ENCODE measurements at places on chromosomes 7 and 10. TPM values are rescaled to one million over a fixed set of nuclear protein-coding genes. Genes with fewer than 3 reads are reported as not detected.

GRCh38 chr7:113421696-113422330 is 303.5 kb upstream of the SMIM30 start:
- DNase-seq, result peak; percentile 79

DNA sequence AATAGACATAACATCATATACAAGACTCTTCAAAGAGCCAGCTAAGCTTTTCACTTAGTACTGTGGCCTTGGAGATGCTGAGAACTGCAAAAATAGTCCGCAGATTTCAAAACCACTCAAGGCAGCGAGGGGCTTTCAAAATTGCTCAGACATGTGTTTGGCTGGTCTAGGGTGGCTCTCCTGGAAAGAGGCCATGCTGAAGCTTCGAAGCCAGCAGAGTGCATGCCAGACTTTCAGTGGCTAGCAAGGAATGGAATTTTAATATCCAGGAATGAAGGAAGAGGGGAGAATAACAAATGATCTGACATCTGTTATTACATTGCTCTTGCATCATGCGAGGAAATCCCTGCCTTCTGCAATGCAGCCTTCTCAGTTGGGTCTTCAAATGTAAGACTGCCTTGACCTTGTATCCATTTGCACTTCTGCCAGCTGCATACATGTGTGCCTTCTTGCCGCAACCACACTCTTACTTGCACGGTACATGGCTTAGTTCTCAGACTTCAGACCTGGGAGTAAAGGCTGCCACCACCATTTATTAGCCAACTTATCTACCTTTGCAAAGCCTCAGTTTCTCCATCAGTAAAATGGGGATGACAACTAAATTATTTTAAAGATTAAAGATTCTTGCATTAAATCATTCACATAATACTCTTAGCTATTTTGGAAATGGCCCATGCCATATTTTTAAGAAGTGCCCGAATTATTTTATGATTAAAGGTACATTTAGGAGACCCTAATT is 55.9 kb downstream of the ITIH5 start:
- peak; percentile 64 for DNase-seq

- no peak for DNase-seq
These were observed 232.9 kb upstream of the PHF14 start for GRCh38 chr7:10740805-10741204.

- DNase-seq, result peak; percentile 28
These were observed 61.8 kb downstream of the OAT start for GRCh38 chr10:124356701-124357560.

DNA sequence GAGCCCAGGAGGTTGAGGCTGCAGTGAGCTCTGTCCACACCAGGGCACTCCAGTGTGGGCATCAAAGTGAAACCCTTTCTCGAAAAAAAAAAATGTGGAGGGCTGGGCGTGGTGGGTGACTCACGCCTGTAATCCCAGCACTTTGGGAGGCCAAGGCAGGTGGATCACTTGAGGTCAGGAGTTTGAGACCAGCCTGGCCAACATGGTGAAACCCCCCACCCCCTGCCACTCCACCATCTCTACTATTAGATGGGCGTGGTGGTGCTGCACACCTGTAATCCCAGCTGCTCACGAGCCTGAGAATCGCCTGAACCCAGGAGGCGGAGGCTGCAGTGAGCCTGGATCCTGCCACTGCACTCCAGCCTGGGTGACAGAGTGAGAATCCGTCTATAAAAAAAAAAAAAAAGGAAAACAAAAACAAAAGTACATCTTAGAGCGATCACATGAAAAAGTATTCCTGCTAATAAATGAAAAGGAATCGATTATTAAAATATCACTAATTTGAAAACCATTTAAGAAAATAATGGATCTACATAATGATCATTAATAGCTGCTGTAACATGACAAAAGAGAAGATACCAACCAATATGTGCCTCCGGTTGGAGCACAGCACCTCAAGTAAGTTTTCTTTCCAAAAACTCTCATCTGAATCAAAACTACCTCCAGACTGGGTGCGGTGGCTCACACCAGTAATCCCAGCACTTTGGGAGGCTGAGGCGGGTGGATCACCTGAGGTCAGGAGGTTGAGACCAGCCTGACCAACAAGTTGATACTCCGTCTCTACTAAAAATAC is 4.9 kb downstream of the HNRNPF start:
- DNase-seq, result no peak

DNA sequence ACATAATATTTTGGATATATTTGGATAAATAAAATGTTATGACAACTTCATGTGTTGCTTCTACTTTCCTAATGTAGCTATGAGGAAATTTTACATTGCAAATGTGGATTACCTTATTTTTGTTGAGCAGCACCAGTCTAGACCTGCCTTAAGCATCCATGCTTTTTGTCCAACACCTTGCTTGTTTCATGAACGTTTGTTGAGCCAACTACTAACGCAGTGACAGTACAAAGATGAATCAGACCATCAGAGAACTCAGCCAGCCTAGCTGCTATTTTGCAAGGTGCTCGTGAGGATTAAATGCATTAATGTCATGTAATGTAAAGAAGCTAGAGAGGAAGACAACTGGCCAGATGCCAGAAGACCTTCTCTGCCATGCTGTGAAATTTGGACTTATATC is 1.1 kb upstream of the ZC3HAV1L start:
- no peak for DNase-seq

DNA sequence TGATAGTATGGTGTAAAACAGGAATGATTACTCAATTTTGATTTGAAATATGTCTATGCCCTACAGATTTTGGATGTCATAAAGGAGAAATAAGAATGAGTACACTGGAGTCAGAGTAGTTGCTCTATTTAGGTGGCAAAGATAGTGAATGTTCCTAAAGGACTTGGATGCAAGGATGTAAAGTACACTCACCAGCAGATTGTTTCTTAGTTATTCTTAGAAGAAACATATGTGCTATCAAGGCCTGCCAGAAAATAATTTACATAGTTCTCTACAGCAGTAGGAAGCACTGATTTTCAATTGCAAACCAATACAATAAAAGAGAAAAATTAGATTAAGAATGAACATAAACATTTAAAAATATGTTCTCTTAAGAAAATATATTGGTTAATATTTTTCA is 259.4 kb downstream of the PPP1R3A start:
- no peak for DNase-seq

DNA sequence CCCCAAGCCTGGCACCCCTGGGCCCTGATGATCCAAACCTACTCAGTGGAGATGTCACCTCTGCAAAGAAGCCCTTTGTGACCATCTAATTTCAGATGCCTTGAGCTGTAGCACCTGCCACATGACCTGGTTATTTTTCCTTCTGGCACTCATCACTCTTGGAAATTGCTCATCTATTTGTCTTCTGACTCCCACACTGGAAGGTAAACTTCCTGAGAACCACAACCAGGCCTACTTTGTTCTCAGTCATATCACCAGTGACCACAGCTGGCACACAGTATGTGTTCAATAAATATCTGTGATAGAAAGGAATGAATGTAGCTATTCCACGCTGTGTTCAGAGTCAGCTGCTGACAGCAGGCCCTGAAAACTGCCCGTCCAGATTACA is 97.1 kb downstream of the SH3PXD2A start:
- DNase-seq, result no peak

DNA sequence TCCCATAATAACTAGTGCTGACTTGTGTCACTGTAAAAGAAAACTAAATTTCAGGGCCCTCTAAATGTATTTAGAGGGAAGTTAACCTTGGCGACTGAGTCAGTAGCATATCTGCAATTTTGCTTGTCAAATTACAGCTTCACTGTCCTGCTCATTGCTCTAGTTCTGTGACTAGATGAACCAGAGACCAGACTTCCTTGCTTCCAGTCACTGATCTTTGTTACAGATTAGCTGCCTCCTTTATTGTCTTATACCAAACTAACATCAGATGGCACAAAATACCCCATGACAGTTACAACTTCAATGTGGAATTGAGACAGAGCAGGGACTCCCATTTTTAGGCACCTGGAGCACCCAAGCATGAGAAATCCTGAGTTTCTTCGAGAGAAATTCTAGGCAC is 79.9 kb upstream of the POM121L12 start:
- DNase-seq, result no peak

DNA sequence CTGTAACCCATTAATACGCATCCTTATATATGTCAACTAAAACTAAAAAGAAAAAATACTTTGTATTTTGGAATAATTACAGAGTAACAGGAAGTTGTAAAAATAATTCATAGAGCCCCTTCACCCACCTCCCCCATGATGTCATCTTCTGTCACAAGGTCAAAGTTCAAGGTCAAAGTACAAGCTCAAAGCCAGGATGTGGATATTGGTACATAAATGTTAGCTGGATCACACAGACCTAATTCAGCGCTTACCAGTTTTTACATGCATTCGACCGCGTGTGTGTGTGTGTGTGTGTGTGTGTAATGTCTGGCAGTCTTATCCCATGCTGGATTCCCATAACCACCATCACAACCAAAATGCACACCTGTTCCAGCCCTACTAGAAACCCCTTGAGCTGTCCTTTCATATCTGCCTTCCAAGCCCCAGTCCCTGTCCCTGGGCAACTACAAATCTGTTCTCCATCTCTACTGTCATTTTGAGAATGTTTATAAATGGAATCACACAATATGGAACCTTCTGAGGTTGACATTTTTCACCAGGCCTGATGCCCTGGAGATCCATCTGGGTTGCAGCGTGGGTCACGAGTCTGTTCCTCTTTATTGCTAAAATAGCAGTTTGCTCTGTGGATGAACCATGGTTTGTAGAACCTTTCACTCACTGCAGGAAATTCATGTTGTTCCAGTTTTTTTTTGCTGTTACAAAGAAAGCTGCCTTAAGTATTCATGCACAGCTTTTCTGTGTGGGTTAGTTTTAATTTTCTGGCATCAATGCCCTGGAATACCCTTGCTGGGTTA is 153.6 kb upstream of the PITRM1 start:
- DNase-seq, result no peak

DNA sequence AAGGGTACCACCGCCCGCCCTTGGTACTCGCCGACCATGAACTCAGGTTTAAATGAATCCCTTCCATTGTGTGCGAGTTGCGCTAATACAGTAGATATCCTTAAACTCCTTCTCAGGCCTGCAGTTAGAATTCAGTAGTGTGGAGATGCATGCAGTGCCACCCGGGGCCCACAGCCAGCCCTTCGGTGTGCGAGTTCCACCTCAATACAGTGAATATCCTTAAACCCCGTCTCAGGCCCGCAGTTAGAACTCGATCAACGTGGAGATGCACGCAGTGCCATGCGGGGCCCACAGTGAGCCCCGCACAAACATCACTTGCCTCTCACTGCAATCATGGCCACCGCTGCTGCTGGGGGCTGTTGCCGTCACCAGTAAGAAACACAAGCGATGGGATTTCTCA is 261.9 kb downstream of the MAD1L1 start:
- DNase-seq, result no peak

DNA sequence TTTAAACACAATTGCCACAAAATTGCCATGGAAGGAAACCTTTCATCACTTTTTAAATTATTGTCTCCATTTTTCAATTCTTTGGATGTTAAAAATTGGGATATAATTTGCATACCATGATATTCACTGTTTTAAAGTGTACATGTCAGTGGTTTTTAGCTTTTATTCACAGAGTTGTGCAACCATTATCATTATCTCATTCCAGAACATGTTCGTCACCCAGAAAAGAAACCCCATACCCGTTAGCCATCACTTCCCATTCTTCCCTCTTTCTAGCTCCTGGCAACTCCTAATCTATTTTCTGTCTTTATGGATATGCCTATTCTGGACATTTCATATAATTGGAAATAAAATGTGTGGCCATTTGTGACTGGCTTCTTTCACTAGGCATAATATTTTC is 260.3 kb upstream of the FERD3L start:
- no peak for DNase-seq

GRCh38 chr10:89042562-89042961 is 52.0 kb downstream of the FAS start:
- no peak for DNase-seq

- no peak for DNase-seq
These were observed 50.7 kb downstream of the PDGFA start for GRCh38 chr7:468681-469562.

DNA sequence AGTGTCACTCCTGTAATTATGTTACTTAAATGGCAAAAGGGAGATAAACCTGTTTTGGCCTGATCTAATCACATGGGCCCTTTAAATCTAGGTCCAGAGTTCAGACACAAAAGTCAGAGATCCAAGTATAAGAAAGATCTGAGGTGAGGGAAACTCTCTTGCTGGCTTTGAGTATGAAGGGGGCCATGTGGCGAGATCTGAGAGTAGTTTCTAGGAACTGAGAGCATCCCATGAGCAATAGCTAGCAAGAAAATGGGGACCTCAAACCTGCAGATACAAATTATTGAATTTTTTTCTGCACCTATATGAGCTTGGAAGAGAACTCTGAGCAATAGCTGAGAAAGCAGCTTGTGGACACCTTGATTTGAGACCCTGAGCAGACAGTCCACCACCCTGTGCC is 27.6 kb downstream of the ANKRD7 start:
- DNase-seq, result no peak

GRCh38 chr10:78664929-78665553 is 403.7 kb upstream of the ZMIZ1 start:
- DNase-seq, result no peak

The TBX20 gene
- not detected for total RNA-seq

The NEUROG3 gene
- total RNA-seq, result not detected

The POU6F2 gene
- 2.9 TPM for total RNA-seq

The COBL gene
- total RNA-seq, result 17.0 TPM

The MYOF gene
- 76.2 TPM for total RNA-seq

The CABCOCO1 gene
- total RNA-seq, result not detected

The FGL2 gene
- 269 TPM for total RNA-seq

The XRCC2 gene
- 0.58 TPM for total RNA-seq

The ADAM22 gene
- 8.5 TPM for total RNA-seq

The SP4 gene
- 11.7 TPM for total RNA-seq

The KIF5B gene
- total RNA-seq, result 125 TPM

The EMX2 gene
- total RNA-seq, result 3.3 TPM

The ZNF239 gene
- 6.2 TPM for total RNA-seq

All from sciatic nerve (tissue), 2 donors.